Adrenal gland (tissue), 19 donors: ENCODE measurements at places on chromosomes 13 and 19. TPM values are rescaled to one million over a fixed set of nuclear protein-coding genes. Genes with fewer than 3 reads are reported as not detected.

The MBD3L2 gene
- not detected for total RNA-seq

DNA sequence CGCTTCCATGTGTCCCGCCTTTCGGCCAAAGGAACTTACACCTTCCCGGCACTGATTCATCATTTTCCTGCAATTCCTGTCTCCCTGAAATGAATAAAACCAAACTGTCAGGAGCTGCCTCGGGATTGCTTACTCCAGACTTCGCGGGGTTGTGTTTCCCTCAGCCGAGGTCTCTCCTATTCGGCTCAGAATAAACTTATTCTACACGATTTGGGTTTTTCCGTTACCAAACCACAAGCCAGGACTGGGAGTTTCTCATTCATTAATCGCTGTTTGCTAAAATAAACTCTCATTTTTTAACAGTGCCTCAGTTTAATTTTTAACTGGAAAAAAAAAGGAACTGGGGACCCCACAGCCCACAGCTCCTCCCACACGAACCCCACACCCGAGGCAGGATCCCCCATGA lies 667 bp downstream of the ZNF878 start:
- no peak overlapping the region for H3K4me3 ChIP-seq
- no peaks in the 10 kb centered on the region for H3K27me3 ChIP-seq
- no peaks in the 10 kb centered on the region for H3K36me3 ChIP-seq
- no peak overlapping the region for H3K27ac ChIP-seq
- H3K4me1 ChIP-seq = peaks cover 13% of the 10 kb centered on the region
- DNase-seq = no peak

The NDUFS7 gene
- 146 TPM for total RNA-seq

The PCDH20 gene
- total RNA-seq = 2.3 TPM

The RHPN2 gene
- total RNA-seq = 1.3 TPM

The CCL25 gene
- total RNA-seq = not detected

DNA sequence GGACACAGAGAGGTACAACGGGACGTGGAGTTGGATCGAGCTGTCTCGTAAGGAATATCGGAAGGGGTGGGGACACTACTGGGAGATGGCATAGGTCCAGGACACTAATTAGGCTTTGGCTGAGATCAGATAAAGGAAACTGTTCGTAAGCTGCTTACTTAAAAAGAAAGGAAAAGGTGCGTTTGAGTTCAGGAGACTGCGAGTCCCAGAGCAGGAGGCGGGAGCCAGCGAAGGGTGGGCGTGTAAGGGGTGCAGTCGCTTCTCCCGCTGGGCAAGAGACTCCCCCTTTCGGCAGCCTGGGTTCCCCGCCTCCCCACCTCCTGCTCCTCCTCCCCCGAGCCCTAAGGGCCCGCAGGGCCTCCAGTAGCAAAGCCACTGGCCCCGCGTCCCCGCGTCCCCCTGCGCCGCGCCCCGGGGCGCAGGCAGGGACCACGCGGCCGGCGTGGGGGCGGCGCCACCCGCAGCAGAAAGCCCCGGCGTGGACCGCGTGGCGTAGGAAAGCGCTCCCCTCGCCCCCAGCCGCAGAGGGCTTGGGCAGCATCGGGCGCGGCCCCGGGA lies 547 bp downstream of the ABCC4 start:
- H3K4me1 ChIP-seq = no peaks in the 10 kb centered on the region
- H3K4me3 ChIP-seq = peak overlapping the region; percentile 58
- H3K27me3 ChIP-seq = no peaks in the 10 kb centered on the region

DNA sequence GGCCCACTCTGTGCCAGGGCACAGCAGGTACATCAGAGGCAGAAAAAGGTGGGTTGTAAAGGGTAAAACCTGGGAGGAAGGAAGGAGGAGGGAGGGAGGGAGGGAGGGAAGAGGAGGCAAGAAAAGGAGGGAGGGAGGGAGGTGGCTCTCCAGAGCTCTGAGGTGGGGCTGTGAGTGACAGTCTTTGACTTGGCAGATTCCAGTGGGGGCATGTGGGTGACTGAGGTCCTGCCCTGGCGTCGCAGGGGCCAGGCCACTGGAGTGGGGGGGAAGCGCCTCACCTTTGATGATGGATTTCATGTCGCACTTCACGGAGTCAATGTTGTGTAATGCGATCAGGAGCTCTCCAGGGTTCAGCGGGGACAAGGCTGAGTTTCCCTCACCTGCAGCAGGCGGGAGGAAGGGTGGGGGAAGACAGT lies 6.0 kb upstream of the RSPH6A start:
- H3K4me3 ChIP-seq = no peak overlapping the region
- H3K36me3 ChIP-seq = peaks cover 33% of the 10 kb centered on the region
- no peak for DNase-seq
- H3K27me3 ChIP-seq = no peaks in the 10 kb centered on the region

The PSG3 gene
- total RNA-seq = 0.22 TPM
